ENCODE measurements at places on chromosomes 7 and 10.

- no peak for DNase-seq
These were observed 71.2 kb downstream of the GRID1 start for GRCh38 chr10:86295351-86295750.

DNA sequence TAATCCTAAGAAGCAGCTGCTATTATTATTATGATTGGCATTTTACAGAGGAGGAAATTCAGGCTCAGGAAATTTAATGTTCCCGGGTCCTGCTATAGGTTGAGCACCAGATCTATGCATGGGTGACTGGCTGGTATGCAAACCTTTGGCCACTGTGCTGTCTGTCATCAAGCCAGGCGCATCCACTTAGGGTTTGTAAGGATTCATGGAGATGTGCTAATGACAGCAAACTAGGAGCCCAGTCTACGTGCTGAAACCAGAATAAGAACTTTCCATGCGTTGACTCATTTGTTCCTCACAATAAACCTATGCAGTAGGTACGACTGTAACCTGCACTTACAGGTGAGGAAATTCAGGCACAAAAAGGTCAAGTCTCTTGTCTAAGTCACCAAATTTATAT, 64.5 kb upstream of the ZMIZ1 start:
- no peak for DNase-seq

DNA sequence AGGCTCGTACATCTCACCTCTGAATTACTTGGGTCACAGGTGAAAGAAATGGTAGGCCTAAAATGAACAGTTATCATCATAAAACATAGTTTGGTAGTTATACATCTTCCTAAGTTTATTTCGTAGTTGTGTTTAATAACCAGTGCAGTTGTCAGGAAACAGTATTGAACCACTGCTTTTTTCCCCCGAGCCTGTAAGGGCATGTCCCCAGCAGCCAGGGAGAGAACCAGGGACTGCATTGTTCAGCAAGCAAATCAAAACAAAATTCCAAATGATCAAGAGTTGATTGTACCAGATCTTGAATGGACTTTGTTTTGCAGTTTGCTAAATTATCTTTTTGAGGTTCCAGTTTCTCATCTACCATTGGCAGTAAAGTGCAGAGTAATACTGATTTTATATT, 2.4 kb downstream of the EIF4H start:
- no peak for DNase-seq

DNA sequence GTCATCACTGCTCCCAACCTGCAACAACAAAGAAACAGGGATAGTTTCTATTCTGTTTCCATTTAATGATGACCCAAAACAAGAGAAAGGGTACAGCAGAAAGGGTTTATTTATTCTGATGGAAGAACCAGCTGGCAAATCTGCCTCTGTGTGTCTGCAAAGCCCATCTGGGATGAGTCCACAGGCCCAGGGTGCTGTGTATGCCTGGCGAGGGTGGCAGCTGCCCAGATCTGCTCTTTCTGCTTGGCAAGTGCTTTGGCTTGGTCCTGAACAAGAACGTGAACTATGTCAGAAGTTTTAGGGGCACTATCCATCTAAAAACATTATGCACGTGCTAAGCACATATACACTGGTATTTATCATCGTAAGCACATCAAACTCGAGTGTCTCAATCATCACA, 333.8 kb downstream of the CXCL12 start:
- DNase-seq: no peak

DNA sequence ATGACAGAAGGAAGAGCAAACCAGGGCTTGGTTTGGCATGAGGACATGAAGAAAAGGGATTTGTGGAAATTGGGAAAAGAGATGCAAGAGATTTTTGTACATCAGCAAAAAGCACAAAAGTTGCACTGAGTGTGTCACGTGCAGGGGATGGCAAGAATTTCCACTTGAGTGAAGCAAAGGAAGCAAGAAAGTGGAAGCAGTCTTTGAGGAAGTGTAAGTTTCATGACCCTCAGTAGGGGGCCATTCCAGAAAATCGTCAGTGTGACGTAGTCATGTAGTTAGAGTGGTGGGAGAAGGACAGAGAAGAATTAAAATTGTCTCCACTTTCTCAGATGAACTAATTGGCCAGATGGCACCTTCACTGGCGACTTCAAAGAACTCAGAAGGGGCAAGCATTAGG, 123.3 kb upstream of the FZD1 start:
- no peak for DNase-seq

GRCh38 chr10:132479603-132480221, 57.9 kb upstream of the INPP5A start:
- no peak for DNase-seq

GRCh38 chr7:26141077-26141476, 10.9 kb upstream of the NFE2L3 start:
- no peak for DNase-seq

GRCh38 chr7:89809291-89809690, 345.0 kb upstream of the STEAP1 start:
- DNase-seq: no peak

- no peak for DNase-seq
These were observed 1169.4 kb upstream of the CELF2 start for GRCh38 chr10:9848278-9848677.

- no peak for DNase-seq
These were observed 191.1 kb downstream of the ZNF438 start for GRCh38 chr10:30840395-30841050.

- no peak for DNase-seq
These were observed 4.7 kb downstream of the TMEM236 start for GRCh38 chr10:17756557-17757217.

DNA sequence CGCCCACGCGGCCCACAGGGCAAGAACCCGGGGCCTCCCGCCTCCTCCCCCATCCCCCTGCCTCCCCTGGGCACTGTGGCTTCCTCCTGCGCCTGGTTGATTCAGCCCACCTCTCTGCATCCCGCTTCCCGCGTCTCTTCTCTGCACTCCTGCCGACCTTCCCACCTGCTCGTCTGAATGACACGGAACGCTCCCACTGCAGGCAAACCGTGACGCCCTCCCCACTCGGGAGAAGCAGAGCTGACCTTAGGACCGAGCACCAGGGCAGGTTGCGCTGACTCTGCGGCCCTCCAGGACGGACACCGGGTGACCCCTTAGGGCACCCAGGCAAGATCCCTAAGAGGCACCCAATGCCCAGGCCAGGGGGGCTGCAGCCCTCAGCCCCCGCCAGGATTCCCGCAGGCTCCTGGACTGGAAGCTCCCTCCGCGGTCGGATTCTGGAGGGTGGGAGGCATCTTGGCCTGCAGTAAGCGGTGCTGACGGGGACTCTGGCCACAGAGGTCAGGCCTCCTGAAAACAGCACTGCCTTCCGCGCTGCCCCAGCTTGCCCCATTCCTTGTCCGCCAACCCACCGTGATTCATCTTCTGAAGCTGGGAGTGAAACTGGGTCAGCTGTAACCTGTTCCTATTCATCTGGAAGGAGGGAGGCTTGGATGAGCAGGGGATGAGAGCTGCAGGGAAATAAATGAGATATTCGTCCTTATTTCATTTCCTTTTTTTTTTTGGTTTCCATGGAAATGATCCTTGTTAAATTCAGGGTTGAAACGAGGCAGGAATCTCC, 990 bp downstream of the CALML3 start:
- DNase-seq: no peak

GRCh38 chr10:74799721-74800221, 26.6 kb upstream of the KAT6B start:
- DNase-seq: peak; percentile 3

GRCh38 chr10:34655286-34656170, 159.6 kb downstream of the PARD3 start:
- peak; percentile 38 for DNase-seq

GRCh38 chr10:48964038-48964437, 24.4 kb upstream of the LRRC18 start:
- DNase-seq: no peak

GRCh38 chr7:124152859-124153692, 120.2 kb upstream of the TMEM229A start:
- peak; percentile 10 for DNase-seq

DNA sequence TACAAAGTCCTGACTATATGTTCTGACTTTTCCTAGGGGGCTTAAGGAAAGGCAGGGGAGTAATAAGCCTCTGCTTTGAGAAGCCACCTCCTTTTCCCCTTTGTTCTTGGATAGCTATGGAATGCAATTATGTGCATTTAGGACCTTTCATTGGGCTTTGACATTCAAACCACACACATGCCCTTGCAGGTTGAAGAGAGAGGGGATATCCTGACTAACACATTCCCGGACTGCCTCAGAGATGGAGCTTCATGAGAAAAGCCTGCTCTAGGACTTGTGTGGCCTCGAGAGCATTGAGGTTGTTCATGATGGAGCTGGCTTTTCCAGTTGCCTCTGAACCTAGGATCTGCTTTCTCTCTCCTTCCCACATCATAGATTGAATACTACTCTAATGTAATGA, 694.5 kb downstream of the LRMDA start:
- DNase-seq: no peak

- DNase-seq: no peak
These were observed 739.6 kb upstream of the NRP1 start for GRCh38 chr10:34074051-34074450.

DNA sequence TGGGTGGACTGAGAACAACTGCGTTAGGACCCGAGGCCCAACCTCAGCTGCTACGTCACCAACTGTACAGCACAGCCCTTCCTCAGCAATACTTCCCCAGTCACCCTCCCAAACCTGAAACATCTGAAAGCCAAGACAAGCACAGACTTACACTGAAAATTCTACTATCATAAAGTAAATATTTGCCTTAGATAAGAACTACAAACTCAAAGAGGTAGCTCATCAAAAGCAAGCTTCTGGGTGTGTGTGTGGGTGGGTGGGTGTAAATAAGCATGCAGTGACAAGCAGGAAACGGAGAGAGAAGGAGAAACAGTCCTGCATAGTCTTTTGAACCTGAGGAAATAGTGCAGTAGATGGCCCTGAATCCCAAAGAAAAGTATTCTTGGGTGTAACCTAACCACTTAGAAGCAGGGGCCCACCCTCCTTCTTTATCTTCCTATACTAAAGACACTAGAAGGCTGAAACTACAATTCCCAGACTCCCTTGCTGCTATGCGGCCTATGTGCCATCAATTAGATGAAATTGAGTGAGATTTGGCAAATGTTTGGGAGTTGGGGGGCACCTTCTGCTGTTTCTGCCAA, 18.7 kb downstream of the SLC25A13 start:
- DNase-seq: no peak

DNA sequence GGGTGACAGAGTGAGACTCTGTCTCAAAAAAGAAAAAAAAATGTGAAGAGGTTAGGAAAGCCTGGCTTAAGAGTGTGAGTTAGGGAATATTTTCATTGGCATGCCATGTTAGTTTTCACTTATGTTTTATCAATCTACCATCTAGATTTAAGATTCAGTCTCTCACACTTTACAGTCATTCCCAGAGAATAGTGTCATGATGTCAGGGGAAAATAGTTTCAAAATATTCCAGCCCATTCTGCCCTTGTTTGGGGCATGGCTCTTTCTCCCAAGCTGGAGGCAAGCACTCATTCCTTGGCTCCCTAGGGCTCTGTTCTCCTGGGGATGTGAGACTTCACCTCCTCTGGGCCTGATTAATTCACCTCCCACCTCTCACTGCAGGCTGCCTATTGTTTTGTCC, 331.5 kb downstream of the CXCL12 start:
- no peak for DNase-seq

DNA sequence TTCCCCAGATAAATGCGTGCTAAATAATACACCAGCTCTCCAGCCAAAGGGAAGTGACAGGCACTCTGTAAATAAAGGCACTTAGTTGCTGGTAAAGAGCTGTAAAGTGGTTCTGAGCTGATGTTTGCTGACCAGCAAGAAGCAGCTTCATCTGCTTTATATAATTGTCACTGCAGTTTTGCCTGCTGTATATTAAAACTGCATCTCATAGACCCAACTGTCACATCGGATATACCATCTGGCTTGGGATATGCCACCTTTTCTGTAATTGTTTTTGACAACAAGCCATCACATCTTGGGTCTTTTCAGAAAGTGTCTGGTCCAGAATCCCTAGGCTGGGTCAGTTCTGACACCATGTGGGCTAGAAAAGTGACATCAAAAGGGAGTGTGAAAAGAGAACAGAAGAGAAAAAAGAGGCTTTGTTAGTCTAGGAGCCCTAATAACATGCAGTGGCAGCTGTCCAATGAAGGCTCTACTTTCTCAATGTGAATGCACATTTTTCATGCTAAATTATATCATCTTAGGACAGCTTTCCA, 697.6 kb downstream of the KCNMA1 start:
- peak; percentile 47 for DNase-seq

GRCh38 chr10:124356701-124357560, 61.8 kb downstream of the OAT start:
- no peak for DNase-seq

DNA sequence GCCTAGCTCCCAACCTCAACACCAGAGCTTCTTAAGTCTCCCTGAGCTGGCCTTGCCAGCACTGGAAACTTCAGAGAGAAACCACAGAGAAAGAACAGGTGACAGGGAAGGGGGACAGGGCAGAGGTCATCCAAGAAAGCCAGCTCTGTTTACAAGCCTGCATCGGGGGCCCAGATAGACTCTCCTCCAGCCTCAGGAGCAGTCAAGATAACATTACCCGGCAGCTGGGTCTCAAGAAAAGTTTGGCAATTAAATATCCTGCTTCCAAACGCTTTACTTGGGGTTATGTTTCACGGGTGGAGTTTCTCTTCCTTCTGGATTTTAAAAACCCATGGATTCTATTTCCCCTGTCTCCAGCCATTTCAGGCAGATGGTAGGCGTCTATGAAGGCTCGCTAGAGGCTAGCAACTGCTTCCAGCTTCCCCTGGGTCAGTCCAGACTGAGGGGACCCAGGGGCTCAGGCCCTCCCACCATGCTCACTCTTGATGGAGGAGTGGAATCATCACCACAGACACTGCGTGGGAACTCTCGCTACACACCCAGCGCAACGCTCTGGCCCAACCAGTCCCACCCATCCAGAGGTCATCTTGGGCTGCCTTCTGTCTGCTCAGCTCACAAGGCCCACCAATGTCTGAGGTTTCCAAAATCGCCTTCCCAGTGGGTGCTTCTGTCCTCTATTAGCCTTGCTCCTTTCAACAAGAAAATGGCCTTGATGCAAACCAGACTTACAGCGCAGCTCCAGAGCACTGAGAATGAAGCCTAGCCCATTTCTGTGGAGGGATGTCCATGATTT, 48.8 kb downstream of the SH3PXD2A start:
- DNase-seq: no peak

GRCh38 chr7:105118612-105119600, 104.9 kb downstream of the KMT2E start:
- DNase-seq: no peak

- no peak for DNase-seq
These were observed 72.7 kb upstream of the ARID5B start for GRCh38 chr10:61828788-61829187.

DNA sequence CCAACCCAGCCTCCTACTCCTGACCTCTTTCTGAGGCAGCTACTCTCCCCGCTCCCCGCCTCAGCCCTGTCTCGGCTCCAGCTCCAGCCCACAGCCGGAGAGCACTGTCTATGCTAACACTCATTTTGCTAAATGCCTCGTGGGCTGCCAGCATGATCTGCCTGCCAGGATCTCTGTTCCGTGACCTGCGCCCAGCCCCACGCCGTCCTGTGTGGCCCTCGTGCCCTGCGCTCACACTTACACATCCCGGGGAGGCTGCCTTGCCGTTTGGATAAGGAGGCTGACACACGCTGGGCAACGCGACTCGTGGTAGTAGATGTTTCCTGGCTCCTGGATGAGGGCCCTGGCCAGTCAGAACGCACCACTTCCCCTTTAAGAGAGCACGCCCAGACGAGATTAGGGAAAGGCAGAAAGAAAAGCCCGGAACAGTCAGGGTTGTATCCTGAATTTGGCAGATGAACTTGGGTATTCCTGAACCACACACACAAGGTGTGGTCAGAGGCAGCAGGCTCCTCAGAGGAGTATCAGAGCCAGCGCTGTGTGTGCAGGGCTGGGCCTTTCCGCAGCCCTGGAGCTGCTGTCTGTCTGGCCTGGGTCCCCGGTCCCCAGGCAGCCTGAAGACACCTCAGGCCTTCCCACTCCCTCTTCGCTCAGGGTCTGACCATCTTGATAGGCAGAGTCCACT, 97.7 kb upstream of the EFCAB10 start:
- DNase-seq: no peak

All from NCI-H1092 treated with DMSO at 0.1 percent for 48 hours (cell line).